ENCODE measurements at places on chromosomes 5 and 9.

GRCh38 chr9:121298689-121299466, 30.9 kb downstream of the GSN start:
- DNase-seq: no peak

- DNase-seq: no peak
Measured at GRCh38 chr9:110744715-110745384, 76.3 kb downstream of the MUSK start.

- DNase-seq: no peak
Measured at GRCh38 chr5:153256-153655, 38.0 kb upstream of the LRRC14B start.

- no peak for DNase-seq
Measured at GRCh38 chr5:151674626-151675610, 11.8 kb downstream of the SPARC start.

DNA sequence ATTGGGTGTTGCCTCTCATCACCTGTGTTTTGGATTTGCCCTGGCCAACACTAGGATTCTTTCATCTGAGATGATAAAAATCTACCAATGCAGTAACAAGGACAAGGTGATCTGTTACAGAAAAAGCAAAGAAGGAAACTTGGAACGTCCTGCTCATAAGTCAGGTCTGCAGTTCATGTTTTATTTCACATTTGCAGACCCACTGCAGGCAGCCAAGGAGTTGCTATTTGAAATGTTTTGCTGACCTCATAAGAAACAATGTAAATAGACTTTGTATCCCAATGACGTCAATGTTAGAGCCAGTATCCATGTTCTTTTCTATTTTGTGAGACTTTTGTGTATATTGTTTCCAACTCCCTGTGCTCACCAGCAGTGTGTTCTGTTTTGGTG, 312.9 kb downstream of the DEPDC1B start:
- no peak for DNase-seq
